ENCODE measurements at places on chromosomes 3 and 15.

GRCh38 chr3:101828691-101829436 is 20.4 kb upstream of the NFKBIZ start:
- no peak for DNase-seq

- DNase-seq, result peak; percentile 49
Observed at GRCh38 chr3:10758304-10759037, 57.6 kb upstream of the SLC6A11 start.

- DNase-seq, result no peak
Observed at GRCh38 chr3:168424059-168424734, 328.5 kb upstream of the GOLIM4 start.

DNA sequence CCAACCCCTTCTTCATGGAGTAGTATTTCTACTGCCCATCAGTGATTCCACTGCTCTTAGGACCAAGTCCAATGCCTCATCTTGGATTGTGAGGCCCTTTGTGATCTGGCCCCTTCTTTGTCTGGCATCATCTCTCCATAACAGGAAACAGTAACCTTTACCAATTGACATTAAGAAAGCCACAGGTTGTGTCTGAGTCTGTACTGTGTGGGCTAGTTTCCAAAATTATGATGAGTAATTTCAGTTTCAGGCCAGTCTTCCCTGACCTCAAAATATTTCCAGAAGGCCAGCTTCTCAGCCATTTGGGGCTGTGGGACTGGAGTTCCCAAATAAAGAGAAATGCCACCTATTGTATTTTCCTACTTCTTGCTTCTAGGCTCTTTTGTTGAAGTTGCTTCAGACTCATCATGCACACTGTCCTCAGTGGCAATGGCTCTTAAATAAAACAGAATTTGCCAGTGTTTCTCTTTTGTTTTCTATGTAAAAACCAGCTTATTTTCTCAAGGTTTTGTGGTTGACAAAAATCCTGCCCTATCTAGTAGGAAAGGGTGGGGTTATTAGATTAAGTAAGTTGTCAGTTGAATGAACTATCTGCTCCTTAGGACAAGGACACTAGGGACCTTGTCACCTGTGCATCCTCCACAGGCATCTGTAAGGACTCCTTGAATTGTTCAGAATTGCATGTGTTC is 47.0 kb upstream of the ACKR4 start:
- DNase-seq, result no peak

- DNase-seq, result no peak
Observed at GRCh38 chr15:58506783-58507668, 75.2 kb downstream of the LIPC start.

GRCh38 chr3:127844326-127844942 is 22.1 kb upstream of the MGLL start:
- DNase-seq, result no peak

DNA sequence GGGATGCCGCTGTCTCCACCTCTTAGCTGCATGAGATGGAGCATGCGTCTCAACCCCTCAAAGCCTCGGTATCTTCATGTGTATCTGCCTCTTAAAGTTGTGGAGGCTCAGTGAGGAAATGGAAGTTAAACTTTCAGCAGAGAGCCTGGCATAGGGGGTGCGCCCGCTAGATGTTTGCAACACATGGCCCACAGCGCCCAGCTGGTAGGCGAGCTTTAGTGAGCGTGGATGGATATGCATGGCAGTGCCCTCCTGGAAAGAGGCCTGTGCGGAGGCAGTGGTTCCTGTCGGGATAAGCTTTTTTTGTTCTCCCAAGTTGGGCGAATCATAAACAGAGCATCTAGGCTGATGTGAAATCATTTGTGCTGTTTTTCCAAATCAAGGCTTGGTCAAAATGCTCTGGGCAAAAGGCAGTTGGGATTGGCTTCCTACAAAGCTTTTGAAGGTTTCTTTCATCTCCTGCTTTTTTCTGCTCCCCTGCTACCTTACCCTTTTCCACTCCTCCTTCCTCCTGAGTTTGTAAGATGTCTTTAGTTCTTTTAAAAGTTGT is 272.4 kb upstream of the TPM1 start:
- DNase-seq, result no peak
